Stimulated activated CD4-positive, alpha-beta T cell treated with anti-CD3 and anti-CD28 coated beads, Interleukin-4, amount 100 ng/mL, for 1 hour (primary cell): ENCODE measurements at places on chromosomes 16 and 17.

DNA sequence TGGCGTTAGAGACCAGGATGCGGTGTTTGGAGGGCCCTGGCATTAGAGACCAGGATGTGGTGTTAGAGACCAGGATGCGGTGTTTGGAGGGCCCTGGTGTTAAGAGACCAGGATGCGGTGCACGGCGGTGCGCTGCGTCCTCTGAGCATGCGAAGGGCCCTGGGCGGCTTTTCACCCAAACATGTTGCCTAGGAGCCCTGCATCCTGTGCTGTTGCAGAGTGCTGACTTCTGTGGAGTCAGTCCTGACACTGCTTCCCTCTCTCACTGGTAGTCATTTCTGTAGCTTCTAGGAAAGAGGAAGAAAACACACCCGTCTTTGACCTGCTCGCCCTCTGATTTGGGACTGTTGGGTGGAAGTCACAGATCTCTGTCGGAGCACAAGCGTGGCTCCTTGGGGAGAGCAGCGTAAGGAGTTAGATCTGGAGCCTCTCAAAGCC is 141.2 kb downstream of the LAT start:
- DNase-seq: no peak

DNA sequence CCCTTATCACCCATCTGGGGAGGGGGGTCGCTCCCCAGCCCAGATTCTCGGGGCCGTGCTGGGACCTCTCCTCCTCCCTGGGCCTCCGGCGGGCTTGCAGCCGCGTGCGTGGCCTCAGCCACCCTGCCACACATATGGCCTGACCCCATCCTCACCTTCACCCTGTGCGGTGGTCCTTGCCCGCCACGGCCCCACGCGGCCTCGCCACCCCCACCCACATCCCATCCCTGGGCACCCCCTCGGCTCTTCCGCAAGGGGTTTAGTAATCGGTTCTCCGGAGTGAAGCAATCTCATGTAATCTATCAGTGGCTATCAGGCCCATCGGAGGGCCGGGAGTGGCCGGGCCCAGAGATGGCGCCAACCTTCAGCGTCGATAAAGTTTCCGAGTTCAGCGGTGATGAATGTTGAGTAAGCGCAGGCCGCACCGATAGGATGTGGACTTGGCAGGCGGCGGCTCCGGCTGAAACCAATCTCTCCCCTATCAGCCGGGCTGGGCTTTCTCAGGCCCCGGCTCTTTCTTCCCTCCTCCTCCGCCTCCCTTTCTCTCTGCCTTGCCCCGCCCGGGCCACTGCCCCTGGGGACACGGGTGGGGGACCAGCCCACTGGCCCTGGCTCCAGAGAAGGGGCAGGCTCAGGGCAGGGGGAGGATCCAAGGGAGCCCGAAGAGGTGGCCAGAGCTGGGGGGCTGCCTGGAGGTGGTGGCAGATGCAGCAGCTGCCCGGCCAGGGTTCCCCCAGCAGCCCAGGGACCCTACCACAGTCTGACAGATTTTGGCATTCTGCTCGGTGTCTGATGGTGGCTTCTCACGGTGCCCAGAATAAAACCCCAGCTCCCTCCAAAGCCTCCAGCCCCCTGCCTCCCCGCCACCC is 20.8 kb downstream of the ZFPM1 start:
- no peak for DNase-seq

GRCh38 chr16:13634253-13634652 is 285.7 kb upstream of the ERCC4 start:
- DNase-seq: no peak

GRCh38 chr16:19703172-19703889 is 14.7 kb downstream of the KNOP1 start:
- no peak for DNase-seq
